EL (cell line): ENCODE measurements at places on chromosomes 16 and 17.

DNA sequence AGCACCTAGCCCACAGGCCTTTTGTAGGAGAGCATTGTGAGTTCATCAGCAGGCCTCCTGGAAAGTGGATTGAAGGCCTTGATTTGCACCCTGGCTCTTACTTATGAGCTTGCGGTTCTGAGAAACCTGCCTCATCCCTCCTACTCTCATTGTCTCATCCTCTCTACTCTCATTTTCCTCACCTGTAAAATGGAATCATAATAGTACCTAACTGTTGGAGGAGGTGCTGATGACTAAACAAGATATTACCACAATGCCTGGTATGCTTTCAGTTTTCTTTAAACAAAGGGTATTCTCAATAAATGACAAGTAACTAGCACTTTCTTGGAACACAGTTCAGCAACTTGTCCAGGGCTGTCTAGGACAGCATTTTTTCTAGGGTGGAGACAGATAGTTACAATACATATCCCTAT is 243.1 kb upstream of the MAF start:
- no peak for DNase-seq

DNA sequence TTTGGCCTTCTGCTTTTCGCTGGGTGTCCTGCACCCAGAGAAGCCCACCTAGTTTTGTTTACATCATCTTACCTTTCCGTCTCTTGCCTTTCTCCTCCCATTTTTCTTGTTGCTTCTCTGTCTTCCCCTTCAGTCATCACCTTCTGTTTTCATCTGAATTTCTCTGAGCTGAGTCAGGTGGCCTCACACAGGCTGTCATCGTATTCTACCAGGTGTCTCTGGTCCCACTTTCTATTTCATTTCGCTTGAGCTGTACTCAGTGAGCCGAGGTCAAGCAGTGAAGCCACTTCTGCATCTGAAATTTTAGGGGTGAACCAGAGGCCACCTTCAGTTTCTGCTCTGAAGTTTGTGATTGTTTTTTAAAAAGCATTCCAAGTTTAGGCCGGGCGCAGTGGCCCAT is 9.7 kb downstream of the CRAMP1 start:
- DNase-seq, result no peak

GRCh38 chr17:63486317-63487013 is 9.6 kb downstream of the ACE start:
- DNase-seq, result no peak

- no peak for DNase-seq
These were observed 1.1 kb downstream of the CTRB1 start for GRCh38 chr16:75219838-75220237.

DNA sequence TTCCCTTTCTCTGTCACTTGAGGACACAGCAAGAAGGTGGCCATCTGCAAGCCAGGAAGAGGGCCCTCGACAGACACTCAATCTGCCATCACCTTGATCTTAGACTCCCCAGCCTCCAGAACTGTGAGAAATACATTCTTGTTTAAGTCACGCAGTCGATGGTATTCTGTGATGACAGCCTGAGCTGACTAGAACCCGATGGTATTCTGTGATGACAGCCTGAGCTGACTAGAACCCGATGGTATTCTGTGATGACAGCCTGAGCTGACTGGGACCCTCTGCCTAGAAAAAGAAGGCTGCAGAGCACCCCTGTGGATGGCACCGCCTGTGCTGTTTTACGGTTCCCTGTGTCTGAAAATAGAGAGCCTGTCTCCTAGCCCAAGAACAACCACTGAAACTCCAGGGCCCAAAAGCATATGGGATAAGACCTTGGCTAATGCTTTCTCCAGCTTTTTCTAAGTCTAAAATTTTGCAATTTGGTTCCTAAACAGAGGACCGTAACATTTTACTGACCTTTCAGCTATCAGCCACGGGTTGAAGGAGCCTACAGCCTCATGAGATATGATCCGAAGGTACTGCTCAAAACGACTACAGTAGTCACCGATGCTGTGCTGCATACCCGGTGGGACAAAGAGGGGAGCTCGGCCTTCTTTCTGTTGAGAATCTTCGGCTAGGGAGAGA is 33.1 kb upstream of the PITPNM3 start:
- peak; percentile 45 for DNase-seq

DNA sequence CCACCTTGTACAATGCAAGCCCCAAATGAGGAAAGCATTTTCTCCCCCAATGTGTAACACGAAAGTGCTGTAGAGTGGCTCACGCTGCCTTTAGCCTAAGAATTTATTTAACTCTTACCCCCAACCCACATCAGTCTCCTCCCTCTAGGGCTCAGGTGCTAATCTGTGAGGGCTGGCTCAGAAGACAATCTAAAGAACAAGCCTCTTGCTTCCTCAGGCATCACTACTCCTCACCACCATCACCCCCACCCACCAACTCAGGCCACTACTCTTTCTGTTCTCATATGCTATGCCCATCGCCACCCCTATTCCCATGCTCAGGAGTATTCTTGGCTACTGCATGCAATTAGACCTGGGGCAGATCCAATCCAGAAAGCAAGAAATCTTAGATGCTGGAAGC is 3.9 kb upstream of the CCL2 start:
- no peak for DNase-seq

DNA sequence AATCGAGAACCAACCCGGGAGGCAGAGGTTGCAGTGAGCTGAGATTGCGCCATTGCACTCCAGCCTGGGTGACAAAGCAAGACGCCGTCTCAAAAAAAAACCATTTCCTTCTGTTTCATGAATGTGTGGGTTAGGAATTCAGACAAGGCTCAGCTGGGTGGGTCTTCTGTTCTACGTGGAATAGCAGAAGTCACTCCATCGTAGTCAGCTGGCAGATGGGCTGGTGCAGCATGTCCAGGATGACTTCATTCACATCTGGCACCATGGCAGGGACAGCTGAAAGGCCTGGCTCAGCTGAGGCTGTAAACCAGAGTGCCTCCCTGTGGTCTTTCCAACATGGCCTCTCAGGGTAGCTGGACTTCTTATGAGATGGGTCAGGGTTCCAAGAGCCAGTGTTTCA is 89.0 kb downstream of the C17orf67 start:
- DNase-seq, result peak; percentile 55

- DNase-seq, result no peak
These were observed 13.1 kb downstream of the DNAI2 start for GRCh38 chr17:74287031-74287602.

DNA sequence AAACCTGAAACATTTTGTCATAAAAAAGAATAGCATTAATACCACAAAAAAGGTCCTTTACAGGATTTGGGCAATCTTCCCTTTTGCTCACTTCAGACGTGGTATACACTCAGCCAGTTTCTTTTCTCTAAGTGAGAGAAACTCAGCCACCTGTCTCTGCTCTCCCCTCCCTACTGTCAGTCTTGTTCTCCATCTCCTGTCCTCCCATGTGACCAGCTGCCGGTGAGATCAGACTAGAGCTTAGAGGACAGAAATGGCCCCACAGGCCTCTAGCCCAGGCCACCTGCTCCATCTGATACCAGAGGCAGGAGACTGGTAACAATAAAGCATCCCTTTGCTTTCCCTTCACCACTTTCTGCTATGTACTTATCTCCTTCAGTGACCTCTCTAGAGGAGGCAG is 34.9 kb downstream of the CMC2 start:
- DNase-seq, result no peak

- DNase-seq, result peak; percentile 100
These were observed 59.8 kb downstream of the BAIAP2 start for GRCh38 chr17:81094509-81095382.

DNA sequence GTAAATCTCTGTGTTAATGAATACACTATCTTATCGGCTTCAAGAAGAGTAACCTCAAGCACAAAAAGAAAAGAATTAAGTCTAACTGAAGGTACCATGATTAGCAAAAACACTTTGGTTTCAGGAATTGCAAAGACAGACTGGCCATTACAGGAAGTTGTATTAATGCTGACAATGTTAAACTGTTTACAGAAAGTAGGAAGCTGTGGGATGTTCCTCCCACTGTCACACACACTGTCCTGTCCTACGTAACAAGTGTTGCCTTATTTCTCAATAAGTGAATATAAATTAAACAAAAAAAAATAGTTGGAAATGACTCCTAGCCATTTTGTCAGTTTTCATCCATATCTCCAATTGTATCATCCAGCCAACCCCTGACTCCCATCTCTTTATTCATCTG is 8.6 kb downstream of the GNA13 start:
- DNase-seq, result no peak

GRCh38 chr16:31458073-31458843 is 1.0 kb upstream of the ARMC5 start:
- peak; percentile 61 for DNase-seq

DNA sequence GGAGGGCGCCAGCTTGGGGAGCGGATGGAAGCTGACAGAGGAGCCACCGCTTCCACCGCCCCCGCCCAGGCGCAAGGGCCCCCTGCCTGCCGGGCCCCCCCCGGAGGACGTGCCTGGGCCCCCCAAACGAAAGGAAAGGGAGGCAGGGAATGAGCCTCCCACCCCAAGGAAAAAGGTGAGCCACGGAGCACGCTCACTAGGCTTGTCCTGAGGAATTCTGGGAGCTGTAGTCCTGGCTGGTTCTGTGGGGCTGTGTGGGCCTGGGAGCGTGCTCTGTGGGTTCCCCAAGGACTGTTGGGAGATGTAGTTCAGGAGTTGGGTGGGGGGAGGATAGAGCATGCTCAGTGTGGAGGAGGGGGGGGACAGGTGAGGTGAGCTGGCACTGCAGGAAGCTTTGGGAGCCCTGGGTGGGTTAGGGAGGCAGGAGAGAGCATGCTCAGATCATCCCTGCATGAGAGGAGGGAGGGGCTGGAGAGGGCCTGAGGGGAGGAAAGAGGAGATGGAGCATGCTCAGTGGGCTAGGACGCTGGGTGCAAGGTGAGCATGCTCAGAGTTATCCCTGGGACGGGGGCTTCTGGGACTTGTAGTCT is 4.5 kb downstream of the FBXL19 start:
- DNase-seq, result no peak

GRCh38 chr17:61656721-61657217 is 65.8 kb upstream of the NACA2 start:
- no peak for DNase-seq

GRCh38 chr17:83185023-83186002 is 105.9 kb downstream of the METRNL start:
- DNase-seq, result no peak

DNA sequence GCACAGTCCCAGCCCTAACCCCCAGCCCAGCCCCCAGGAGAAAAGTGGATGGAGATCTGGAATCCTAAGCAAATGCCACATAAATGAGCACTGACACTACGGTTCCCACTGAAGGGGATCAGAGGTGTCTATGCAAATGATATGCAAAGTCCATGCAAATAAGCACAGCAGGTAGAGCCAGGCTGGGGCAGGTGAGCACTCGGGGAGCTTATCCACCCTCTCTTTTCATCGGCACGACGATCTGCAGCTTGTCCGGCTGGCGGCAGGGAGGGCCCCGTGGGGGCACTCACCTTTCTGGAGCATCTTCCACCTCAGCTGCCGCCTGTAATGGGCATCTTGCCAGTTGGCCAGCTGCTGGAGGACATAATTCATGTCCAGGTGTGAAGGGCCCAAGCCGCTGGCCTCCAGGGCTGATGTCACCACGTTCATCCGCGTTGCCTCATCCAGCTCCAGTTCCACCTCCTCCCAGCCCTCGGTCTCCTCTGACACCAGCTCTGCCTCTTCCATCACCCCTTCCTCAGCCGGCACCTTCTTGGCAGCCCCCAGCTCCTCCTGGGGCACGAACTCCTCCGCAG is 9.9 kb downstream of the HAP1 start:
- DNase-seq, result no peak

- DNase-seq, result no peak
These were observed 9.0 kb upstream of the VASN start for GRCh38 chr16:4362476-4363135.

- DNase-seq, result no peak
These were observed 107.2 kb downstream of the USP32 start for GRCh38 chr17:60284709-60285108.

- DNase-seq, result no peak
These were observed 32.1 kb downstream of the C17orf67 start for GRCh38 chr17:56801459-56802178.

- DNase-seq, result no peak
These were observed 32.3 kb downstream of the AXIN2 start for GRCh38 chr17:65529040-65529633.

GRCh38 chr16:2867661-2867986 is 9.7 kb upstream of the PRSS22 start:
- DNase-seq, result no peak

GRCh38 chr17:40945414-40945813 is 8.0 kb upstream of the KRT23 start:
- no peak for DNase-seq

GRCh38 chr16:6266703-6267102 is 1065.9 kb upstream of the RBFOX1 start:
- DNase-seq, result no peak

GRCh38 chr17:64635647-64636305 is 26.3 kb downstream of the SMURF2 start:
- DNase-seq, result peak; percentile 91

- DNase-seq, result no peak
These were observed 88.8 kb downstream of the TMEM132E start for GRCh38 chr17:34668206-34668605.

DNA sequence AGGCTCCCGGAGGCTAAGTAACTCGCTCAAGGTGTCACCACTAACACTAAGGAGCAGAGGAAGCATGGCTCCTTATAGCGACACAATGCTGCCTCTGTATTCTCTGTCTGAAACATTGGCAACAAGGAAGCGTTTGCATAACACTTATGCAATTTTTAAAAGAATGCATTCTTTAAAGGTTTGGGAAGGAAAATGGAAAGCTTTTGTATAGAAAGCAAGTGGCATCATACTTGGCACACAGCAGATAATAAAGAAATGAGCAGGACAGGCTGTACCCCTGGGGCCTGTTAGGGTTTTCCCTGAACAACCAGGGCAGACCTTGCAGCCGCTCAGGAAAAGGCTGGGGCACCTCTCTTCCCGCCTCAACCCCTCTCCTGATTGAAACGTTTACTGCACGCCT is 36.9 kb downstream of the PPL start:
- DNase-seq, result no peak

DNA sequence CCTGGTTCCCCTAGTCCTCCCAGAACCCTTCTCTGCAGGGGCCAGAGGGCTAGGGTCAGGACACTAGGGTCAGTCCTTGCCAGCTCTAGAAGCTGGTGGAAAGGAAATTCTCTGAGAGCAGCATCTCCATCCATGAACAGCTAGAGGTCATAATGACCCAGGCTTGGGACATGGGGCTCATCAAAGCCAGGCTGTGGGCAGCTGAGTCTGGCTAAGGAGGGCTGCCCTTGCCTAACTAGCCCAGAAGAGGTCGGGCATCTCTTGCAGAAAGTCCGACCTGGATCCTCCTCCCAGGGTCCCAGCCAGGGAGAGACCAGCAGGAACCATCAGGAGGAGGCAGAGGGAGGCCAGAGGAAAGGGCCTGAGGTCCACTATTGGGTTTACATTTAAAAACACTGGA is 4.3 kb downstream of the MPO start:
- no peak for DNase-seq

GRCh38 chr17:14871921-14872320 is 393.2 kb downstream of the PMP22 start:
- peak; percentile 25 for DNase-seq

- DNase-seq, result no peak
These were observed 227.3 kb downstream of the CCDC182 start for GRCh38 chr17:57517632-57518456.

DNA sequence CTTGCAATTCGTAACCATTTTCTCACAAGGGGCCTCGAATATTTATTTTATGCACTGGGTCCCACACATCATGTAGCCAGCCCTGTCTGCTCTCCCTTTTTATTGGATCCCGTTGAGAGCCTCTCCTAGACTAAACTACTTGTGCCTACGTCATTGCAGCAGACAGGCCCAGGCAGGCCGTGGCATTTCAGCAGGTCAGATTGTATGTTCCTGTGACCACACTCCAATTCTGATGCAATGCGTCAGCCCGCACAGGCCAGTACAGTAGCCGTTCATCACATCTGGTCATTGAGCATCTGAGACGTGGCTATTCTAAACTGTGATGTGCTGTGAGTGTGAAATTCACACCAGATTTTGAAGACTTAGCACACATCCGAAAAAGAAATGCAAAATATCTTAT is 42.2 kb downstream of the ABAT start:
- DNase-seq, result no peak
